ENCODE measurements at places on chromosomes 2 and 18.

DNA sequence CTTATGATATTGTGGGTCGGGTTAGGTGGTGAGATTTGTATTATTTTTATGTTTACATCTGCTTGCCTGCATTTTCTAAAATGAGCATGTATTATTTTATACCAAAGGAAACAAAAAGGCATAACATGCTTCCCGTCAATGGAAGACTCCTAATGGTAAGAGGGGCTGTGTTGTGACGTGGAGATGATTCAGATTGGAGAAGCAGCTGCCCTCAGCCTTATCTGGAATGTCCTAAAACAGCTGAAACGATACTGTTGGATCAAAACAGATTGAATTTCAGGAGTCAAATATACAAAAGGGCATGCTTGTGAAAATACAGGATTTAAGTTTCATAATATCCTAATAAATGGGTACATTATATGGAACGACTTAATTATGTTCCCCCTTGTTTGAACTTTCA, 19.0 kb downstream of the DGKD start:
- no peak for DNase-seq

GRCh38 chr18:49162226-49162864, 211.6 kb upstream of the SMAD7 start:
- DNase-seq: no peak

DNA sequence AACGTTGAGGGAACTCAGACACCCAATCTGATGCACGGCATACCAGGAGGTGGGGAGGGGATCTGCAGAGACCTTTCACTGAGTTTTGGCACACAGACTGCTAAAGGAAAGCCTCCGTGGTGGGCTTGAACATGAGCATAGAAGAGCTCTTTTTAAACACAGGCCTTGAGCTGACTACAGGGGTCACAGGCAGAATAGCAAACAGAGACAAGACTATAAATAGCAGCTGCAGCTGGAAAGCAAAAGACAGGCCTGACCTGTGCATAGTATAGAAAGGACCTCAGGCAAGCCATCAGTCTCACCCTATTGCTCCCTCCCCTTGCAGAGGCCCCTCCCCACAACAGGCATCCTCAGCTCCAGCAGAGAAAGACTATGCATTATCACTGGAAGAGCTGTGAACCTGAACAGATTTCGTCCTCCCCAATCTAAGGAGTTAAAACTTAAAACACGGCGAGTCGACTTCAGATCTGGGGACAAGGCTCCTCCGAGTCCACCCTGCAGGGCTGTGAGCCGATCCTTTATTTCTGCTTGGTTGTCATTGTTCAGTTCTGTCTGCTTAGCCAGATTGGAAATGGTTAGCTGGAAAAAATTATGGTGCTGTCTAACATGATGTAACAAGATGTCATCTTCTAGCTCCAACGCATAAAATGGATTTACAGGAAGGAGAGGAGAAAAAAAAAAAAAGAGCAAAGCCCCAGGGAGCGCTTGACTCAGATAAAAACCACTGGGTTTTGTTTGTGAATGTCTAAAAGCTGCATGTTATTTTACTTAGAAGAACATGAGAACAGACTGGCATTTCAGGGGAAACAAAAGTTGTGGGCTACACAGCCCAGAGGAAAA, 25.2 kb upstream of the LCLAT1 start:
- DNase-seq: peak; percentile 90

DNA sequence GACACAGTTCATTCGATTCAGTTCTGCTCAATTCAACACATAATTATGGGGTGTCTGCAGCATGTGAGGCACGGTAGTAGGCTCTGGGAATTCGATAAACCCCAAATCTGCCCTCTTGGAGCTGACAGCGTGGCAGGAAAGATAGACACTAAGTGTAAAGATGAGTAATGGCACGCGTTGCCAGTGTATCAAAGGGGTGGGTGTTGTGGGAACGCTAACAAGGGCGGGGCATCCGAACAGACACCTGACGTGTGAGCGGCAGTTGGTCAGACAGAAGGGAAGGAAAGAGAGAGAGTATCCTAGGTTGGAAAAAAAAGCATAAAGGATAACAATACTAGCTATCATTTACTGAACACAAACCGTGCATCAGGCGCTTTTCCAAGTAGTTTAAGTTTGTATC, 125.7 kb upstream of the HAAO start:
- DNase-seq: no peak

DNA sequence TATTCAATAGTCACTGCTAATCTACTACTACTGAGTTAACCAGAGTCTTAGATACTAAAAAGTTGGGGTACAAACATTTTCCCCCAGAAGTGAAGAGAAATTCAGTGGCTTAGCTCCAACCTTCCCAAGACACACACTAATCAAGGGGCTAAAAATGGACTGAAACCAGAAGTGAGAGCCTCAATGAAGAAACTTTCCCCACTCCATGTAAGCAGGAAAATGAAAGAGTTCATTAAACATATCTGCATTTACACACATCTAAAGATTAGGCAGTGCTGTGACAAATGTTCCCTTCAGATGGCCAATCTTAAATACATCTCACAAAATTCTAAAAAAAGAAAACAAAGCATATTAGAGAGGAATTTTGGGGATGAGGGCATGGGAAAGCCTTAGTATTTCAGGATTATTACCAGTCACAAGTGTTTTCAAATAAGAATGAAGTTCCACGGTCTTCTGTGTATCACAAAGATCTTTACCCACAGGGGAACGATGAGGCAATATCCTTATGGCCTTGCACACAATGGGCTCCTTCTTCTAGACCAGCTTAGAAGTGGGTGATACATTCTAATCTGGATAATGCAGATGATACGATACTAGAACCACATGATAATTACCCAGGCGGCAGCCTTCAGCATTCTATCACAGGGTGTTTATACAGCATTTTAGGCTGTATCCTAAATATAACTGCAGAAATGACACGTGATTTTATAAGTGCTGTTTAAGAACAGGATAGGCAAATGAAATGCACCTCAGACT, 17.1 kb downstream of the ANKRD44 start:
- no peak for DNase-seq

- no peak for DNase-seq
These were observed 1.1 kb downstream of the SERPINB10 start for GRCh38 chr18:63908858-63909257.

DNA sequence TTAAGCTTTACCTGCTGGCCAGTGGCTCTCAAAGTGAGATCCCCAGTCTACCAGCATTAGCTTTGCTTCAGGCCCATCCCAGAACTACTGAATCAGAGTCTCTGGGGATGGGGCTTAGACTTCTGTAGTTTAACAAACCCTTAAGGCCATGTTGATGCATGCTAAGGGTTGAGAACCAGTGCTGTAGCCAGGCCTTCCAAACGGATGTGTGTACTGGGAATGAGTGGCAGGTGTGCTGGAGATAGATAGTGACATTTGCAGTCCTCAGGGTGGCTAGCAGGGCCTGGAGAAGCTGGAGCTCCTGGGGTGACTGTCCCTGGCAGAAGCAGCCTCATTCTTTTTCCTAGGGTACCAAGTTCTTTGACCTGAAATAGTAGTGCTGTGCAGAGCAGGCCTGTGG, 148.5 kb downstream of the PPP1R1C start:
- no peak for DNase-seq

- DNase-seq: no peak
These were observed 256.1 kb downstream of the NDUFA10 start for GRCh38 chr2:239768907-239769553.

GRCh38 chr2:232634206-232635150, 1.1 kb downstream of the EFHD1 start:
- no peak for DNase-seq

DNA sequence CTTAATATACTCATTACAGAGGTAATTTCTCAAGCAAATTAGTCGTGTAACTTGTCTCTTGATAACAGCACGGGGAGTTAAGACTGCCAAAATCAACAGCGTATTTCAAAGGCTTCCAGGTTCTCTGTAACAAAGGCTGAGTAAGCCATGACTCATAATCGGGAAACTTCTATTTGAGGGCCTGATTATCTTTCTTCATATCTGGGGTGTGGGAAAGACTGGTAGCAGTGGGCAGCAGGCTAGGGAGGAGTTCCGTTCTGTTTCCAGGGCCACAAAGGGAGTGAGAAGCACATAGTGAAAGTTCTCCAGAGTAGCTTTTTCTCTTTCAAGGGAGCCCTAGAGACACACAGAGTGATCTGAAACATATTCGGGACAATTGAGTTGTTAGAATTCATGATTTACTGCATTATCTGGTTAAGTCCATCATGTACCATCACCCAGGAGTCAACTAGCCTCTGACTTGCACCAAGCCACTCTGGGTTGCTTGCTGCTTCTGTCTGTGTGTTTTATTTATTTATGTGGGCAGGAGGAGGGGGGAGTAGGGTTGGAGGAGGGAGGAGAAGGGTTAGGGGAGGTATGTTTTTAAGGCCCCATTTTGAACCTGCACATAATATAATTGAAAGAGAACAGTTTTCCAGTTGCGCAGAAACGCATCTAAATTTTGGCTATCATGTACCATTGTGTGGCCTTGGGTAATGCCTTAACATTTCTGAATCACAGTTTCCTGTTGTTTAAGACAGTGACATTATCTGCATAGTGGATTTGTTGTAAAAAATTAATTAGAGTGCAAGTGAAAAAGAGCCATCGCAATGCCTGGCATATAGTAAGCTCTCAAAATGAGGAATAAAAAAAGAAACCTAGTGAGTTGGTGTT, 80.5 kb upstream of the ITPRID2 start:
- peak; percentile 95 for DNase-seq

DNA sequence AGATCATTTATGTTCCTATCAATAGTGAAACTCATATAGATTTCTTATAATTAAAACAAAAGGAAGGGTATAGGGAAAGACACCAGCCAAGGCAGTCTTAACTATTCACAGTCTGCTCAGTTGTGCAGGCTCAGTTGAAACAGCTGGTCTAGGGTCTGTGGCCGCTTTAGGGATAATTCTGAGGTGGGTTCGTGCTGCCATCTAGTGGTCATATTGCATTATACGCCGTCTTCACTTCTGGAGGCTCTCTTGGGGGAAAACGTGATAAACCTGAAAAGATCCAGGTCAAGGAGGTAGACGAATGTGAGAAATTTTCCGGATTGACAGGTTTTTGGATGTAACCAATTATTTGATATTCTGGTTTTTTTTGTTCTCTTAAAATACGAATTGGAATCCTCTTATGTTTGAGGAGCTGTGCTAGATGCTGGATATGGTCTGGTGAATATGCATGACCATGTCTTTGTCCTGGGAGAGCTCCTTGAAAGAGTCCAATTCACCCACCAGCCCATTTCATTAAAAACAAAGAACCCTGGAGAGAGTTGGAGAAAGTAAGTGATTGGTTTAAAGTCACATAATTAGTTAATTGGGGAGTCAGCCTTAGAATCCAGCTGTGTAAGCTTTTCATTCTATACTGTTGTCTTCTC, 492.4 kb downstream of the PLCL1 start:
- DNase-seq: peak; percentile 54

GRCh38 chr18:75269696-75270095, 59.1 kb downstream of the TSHZ1 start:
- DNase-seq: no peak

GRCh38 chr2:46266134-46266533, 31.1 kb upstream of the EPAS1 start:
- DNase-seq: no peak

DNA sequence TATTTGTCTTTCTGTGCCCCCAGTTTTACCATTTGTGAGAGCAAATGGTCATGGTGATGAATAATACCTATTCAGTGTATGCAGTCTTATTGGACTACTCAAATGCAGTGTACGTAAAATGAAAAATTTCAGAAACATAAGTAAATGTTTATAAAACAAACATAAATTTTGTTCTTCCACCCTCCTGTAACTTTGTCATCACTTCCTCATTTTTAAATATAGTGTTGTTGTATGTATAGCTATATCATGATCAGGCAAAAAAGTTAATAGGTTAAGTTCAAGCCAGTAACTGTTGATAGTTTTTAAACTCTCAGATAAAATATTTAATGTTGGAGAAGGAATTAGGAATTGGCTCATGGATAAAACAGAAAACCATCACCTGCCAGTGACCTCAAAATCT, 93.2 kb downstream of the KLF7 start:
- no peak for DNase-seq

- peak; percentile 92 for DNase-seq
These were observed 140.0 kb upstream of the CYP1B1 start for GRCh38 chr2:38215993-38216392.

GRCh38 chr2:27962006-27962405, 71.5 kb downstream of the BABAM2 start:
- peak; percentile 65 for DNase-seq

- no peak for DNase-seq
These were observed 135.9 kb upstream of the HNRNPA3 start for GRCh38 chr2:177076636-177077179.

GRCh38 chr2:218152777-218153176, 14.0 kb downstream of the CXCR1 start:
- no peak for DNase-seq

DNA sequence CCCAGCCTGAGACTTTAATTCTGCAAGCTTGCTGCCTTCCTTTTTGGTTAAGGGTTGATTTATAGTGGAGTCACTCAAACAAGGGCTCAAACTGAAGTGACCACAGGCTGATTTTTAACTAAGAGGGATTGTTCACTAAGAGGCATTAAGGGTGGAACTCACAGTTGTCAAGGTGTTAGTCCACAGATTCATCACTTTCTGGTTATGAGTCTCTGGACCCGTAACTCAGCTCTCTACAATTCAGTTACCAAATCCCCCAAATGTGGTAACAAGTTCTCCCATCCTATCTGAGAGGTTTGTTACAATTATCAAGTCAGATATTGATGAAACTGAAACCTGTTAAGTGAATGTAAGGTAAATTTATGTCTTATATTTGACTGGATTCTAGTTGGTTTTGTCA, 185.9 kb upstream of the KLHL14 start:
- DNase-seq: no peak

DNA sequence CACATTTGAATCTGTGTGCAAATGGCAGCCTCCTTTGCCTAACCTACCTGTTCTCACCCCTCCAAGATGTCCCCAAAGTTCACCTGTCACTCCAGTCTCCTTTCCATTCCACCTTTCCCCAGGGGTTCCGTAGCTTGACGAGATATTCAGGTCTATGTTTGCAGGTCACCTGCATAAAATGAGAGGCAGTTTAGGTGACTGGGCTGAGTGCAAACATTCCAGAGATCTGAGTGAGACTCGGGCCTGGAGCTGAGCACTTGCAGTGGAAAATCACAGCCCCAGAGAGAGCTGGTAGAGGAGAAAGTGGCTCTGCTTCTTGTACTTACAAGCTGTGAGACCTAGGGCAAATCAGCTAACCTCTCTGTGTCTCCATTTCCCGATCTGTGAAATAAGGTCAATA, 20.1 kb downstream of the CAPN14 start:
- DNase-seq: no peak

GRCh38 chr18:58635891-58636290, 7.0 kb upstream of the ALPK2 start:
- DNase-seq: peak; percentile 78

Data from fibroblast of mammary gland (primary cell).